ENCODE measurements at places on chromosomes 7 and 10. TPM values are rescaled to one million over a fixed set of nuclear protein-coding genes. Genes with fewer than 3 reads are reported as not detected.

PRSS2 gene
- 226 TPM for total RNA-seq

DNA sequence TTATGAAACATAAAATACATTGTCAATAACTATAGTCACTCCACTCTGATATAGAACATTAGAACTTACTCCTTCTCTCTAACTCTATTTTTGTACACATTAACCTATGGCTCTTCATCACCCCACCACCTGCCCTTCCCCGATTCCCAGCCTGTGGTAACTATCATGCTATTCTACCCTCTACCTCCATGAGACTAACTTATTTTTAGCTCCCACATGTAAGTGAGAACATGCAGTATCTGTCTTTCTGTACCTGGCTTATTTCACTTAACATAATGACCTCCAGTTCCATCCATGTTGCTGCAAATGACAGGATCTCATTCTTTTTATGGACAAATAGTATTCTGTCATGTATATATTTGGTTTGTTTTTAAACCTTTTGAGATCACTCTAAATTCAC lies 8.8 kb upstream of the NOD1 start:
- H3K36me3 ChIP-seq = no peaks in the 10 kb centered on the region
- no peak for DNase-seq
- H3K4me1 ChIP-seq = no peaks in the 10 kb centered on the region

- no peak overlapping the region for H3K27ac ChIP-seq
- H3K27me3 ChIP-seq = no peaks in the 10 kb centered on the region
- H3K4me1 ChIP-seq = no peaks in the 10 kb centered on the region
- no peak for DNase-seq
- H3K4me3 ChIP-seq = no peak overlapping the region
- H3K36me3 ChIP-seq = no peaks in the 10 kb centered on the region
These were observed 21.3 kb upstream of the ELN start for GRCh38 chr7:74006451-74007241.

DNA sequence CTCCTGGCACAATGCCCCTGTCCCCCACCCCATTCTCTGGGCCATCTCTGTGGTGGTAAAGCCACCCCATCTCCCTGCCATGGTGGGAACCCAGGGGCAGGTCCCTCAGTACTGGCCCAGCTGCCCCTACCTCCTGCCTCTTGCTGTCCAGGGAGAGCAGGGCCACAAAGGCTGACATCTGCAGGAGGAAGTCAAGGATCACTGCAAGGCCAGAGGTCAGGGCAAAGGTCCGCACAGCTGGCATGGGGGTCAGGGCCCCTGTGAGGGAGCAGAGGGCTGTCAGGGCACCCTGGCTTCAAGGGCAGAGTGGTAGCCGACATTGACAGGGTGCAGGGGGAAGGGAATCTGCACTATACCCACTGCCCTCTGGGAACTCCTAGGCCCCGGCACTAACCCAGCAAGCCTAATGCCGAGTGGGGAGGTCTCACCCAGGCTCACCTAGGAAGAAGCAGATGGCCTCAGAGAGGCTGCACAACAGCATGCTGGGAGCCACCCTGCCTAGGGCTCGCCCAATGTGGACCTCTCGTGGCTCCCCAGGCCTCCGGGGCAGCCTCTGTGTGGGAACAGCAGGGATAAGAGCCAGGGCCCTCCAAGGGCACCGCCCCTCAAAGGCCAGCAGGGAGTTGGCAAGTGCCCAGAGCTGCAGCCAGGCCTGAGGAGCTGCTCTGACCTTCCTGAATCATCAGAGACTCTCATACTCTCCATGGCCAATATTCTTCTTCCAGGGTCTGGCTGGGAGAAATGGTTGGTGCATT lies 7.7 kb downstream of the NPC1L1 start:
- H3K27me3 ChIP-seq = no peaks in the 10 kb centered on the region
- H3K27ac ChIP-seq = no peak overlapping the region
- no peaks in the 10 kb centered on the region for H3K4me1 ChIP-seq
- H3K36me3 ChIP-seq = no peaks in the 10 kb centered on the region
- H3K4me3 ChIP-seq = no peak overlapping the region
